ENCODE measurements at places on chromosomes 16 and 17. TPM values are rescaled to one million over a fixed set of nuclear protein-coding genes. Genes with fewer than 3 reads are reported as not detected.

DNA sequence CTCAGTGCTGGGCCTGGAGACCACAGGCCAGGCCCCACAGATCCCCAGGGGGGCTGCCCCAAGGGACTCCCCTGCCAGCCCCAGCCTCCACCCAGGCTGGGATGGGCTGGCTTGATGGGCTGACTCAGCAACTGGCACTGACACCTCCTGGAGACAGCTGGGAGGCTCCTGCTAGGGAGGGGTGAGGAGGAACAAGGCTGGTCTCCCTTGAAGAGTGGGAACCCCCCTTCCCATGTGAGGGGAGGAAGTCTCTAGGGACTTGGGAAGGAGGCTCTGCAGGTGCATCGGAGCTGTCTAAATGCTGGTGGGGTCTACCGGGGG is 10.4 kb downstream of the NHERF1 start:
- DNase-seq, result no peak

- peak; percentile 24 for DNase-seq
Observed at GRCh38 chr17:16407911-16408588, 7.3 kb upstream of the TRPV2 start.

DNA sequence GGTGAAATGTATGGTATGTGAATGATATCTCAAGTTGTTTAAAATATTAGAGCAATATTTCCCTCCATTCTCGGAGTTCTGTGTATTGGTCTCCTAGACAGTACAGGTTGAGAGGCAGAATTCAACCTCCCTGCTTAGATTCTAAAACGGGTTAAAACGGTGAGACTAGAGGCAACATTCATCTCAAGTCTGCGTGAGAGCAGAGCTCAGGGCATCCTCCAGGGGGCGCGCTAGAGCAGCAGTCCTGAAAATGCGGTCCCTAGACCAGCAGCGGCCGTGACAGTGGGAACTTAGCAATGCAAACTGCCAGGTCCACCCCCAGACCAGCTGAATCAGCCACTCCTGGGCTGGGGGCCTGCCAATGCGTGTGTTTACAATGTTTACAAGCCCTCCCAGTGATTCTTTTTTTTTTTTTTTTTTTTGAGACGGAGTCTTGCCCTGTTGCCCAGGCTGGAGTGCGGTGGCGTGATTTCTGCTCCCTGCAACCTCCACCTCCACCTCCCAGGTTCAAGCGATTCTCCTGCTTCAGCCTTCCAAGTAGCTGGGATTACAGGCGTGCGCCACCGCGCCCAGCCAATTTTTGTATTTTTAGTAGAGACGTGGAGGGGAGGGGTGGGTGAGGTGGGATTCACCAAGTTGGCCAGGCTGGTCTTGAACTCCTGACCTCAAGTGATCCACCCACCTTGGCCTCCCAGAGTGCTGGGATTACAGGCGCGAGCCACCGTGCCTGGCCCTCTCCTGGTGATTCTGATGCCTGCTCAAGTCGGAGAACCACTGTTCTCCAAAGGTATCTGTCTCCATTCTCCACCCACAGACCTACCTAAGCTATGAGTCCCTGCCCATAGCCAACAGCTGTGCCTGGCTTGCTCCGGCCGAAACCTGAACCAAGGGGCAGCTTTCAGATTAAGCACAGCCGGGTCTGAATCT is 24.2 kb downstream of the KLHL36 start:
- DNase-seq, result peak; percentile 76

DNA sequence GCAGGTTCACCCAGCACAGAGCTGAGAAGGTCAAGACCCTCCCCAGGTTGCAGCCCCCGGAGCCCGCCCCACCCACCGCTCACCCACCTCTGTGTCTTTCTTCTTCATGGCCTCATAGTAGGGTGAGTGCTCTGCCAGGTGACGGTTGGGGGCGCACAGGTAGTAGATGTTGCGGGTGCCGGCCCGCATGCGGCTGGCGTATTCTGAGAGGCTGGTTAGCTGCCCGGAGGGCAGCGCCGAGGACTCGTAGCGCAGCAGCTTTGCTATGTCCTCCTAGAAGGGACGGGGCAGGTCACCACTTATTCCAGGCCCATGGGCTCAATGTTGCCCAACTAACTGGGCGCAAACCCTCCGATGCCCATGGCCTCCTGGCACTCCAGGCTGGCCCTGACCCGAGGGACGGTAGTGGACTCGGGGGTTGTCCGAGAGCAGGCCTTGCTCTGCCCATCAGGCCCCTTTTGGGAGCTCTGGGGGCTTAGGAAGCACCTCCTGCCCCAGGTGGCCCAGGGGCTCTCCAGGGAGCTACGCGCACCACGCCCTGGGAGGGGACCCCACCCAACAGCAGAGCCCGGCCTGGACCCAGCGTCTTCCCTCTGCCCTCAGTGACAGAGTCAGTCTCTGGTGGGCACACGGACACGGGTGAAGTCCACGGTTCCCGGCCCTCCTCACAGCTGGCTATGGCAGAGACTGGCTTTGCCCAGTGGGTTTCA is 9.9 kb downstream of the DNASE1 start:
- no peak for DNase-seq

- DNase-seq, result no peak
Observed at GRCh38 chr17:38463451-38463858, 35.2 kb downstream of the ARHGAP23 start.

GRCh38 chr17:8873801-8874715 is 6.6 kb upstream of the PIK3R6 start:
- DNase-seq, result no peak

DNA sequence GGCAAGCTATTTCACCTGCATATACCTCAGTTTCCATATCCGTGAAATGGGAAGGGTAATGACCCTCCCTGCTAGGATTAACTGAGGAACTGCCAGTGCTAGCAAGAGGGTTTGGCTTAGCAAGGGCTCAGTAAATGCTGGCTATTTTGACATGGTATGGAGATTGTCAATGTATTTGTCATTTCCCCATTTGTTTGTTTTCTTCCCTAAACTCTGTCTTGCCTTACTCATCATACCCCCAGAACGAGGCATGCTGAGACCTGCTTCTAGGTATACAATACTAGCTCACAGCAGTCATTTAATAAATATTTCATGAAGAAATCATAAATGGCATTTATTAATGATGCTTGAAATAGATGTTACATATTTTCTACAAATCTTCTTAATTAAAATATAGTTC is 124.0 kb downstream of the DYNLRB2 start:
- DNase-seq, result no peak

DNA sequence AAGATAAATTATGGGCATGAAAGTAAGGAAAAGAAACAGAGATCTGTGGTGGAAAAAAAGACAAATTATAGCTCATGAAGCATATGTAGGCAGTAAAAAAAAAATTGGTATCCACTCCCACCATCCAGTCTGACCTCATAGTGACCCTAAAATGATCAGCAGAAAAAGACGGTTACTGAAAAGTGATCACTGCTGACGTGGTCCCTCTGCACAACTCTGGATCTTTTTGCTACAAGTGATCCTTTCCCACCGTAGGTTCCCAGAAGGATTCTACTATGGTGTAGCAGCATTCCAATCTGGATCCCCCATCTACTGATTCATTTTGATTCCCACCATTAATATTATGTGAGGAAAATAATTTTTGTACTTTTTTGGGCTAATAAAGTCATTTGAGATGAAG is 10.9 kb upstream of the CHST6 start:
- no peak for DNase-seq

GRCh38 chr17:34765291-34765690 is 185.9 kb downstream of the TMEM132E start:
- DNase-seq, result no peak

DNA sequence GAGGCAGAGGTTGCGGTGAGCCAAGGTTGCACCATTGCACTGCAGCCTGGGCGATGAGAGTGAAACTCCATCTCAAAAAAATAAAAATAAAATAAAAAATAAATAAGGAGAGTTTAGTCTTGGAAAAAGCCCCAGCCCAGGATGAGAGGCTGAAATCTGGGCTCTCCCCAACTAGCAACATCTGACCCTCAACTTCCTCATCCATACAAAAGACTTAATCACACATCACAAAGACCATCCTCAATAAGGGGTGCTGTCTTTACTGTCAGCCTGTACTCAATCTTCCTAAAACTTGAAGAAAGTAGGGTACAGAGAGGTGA is 11.4 kb upstream of the SLC4A1 start:
- DNase-seq, result no peak

DNA sequence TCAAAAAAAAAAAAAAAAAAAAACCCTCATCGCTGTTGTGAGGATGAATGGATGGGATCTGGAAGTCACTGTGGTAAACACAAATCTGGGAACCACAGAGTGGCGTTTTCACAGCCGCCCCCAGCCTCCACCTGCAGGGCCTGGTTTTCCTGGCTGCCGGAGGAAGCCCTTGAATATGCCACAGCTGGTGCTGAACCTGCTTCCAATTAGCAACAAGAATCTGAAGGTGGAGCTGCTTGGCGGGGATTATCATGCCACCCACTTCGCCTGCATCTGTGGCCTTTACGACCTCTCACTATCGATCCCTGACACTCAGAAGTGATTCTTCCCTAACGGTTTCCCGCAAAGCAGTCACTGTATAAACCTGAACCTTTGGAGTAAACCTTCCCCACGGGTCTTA is 16.1 kb downstream of the MRM3 start:
- no peak for DNase-seq

- DNase-seq, result no peak
Observed at GRCh38 chr17:8952191-8952590, 13.3 kb downstream of the PIK3R5 start.

- DNase-seq, result no peak
Observed at GRCh38 chr17:2085648-2085949, 30.7 kb downstream of the HIC1 start.

GRCh38 chr17:50533185-50533584 is 650 bp downstream of the EPN3 start:
- no peak for DNase-seq

DNA sequence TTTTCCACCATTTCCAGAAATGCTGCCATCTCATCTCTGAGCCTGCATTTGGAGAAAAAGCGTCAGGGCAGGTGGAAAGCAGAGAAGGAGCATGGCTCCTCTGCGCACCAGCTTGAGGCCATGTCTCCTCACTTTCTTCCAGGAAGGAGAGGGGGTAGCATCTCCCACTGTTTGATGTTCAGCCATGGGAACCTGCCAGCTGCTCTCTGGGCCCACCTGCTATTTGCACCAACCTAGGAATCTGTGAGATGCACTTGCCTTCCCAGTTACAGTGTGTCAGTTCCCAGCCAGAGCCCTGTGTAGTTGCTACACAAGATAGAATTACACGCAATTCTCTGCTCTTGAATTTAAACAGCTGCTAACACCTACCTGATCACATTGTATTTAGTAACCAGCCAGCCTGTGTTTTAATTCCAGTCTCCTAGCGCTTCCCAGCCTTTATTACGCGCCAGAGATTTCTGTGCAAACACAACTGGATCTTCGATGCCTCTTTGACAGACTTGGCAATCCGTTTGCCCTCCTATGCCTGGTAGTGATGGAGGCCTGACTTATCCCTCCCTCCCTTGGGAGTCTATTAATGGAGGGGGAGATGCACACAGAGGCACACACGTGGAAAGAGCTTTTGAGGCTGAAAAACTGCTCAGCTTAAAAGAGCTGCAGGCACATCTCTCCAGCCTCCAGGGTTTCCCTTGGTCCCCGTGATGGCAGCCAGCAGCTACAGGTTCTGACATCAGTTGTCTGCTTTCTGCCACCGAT is 98.1 kb upstream of the SEC14L1 start:
- no peak for DNase-seq

DNA sequence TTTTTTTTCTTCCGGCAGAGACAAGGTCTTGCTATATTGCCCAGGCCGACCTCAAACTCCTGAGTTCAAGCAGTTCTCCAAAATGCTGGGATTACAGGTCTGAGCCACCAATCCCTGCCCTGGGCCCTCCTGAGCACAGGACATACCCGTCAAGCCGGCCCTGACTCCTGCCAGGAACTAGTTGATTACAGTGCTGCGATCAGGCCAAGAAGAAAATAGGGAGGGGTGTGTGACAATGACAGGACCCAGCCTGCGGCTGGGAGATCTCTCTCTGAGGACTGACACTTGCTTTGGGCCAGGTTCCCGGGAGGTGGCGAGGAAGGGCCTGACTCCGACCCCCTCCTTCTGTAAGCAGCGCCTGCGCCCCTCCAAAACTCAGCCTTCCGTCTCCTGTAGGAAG is 276.6 kb downstream of the MRTFB start:
- DNase-seq, result no peak

GRCh38 chr17:69870091-69870530 is 204.9 kb upstream of the KCNJ16 start:
- DNase-seq, result no peak

DNA sequence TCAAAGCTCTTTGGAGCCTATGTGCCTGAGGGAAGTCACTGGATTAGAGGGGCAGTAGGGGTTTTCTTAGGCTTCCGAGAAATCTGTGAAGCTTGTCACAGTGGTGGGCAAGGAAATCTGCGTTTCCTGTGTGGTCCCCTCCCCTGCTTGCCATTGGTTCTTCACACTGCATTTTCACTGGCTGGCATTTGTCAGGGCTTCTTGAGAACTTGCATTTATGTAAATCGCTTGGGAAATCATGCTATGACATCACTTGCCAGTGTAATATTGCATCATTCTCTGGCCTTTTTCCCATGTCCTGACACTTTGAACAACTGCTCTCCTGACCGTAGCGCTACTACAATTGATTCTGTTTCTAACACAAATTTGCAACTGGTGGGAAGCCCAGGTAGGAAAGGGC is 1.8 kb downstream of the CACNG3 start:
- no peak for DNase-seq

- DNase-seq, result no peak
Observed at GRCh38 chr16:87098976-87099720, 218.0 kb downstream of the C16orf95 start.

GRCh38 chr16:83807327-83807709 is 460 bp upstream of the HSBP1 start:
- no peak for DNase-seq

DNA sequence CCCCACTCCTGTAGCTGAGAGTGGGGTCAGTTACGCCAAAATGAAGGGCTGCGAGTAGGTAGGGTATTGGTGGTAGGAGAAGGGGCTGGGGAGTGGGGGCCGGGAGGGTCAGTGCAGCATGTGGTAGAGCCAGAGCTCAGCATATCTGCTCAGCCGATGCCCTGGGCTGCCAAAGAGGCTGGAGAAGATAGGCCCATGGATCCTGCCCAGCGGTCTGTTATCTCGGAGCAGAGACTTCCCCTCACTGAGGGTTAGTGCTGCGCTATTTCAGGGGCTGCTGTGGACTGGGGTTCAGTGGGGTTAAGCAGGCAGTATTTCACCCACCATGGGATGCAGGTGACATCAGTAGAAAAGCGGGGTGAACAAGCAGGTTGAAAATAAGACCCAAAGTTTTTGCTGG is 19.7 kb downstream of the RHBDL3 start:
- DNase-seq, result no peak

DNA sequence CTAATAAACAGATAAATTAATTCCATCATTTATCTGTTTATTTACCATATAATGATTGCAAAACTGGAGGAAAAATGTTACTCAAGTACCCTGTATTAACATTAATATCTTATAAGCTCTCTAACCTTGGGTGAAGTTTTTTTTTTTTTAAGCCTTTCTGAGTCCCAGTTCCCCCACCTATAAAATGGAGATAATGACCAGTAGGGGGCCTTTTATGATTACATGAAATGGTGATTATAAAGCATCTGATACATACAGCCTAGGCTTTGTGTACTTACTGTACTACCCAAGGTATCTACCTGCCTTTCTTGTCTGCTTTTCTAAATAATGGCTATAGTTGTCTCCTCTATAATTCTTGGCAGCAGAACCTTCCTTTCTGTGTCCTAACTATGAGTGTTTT is 22.6 kb downstream of the LRRC36 start:
- DNase-seq, result no peak

Gene SEZ6L2
- 0.32 TPM for total RNA-seq

Gene MC1R
- 1.4 TPM for total RNA-seq

Gene GNG13
- not detected for total RNA-seq

Gene TUBG2
- 7.1 TPM for total RNA-seq

Gene ORMDL3
- total RNA-seq, result 59.1 TPM

Gene CDRT15L2
- total RNA-seq, result not detected

Gene NPB
- total RNA-seq, result 0.47 TPM

Gene SLC13A2
- total RNA-seq, result not detected

Gene HBA2
- not detected for total RNA-seq

Data from activated naive CD8-positive, alpha-beta T cell treated with anti-CD3 and anti-CD28 coated beads for 36 hours (primary cell).